ENCODE measurements at places on chromosomes 4 and X. TPM values are rescaled to one million over a fixed set of nuclear protein-coding genes. Genes with fewer than 3 reads are reported as not detected.

Gene CMC4
- 3.7 TPM for total RNA-seq

Gene GRPR
- total RNA-seq: not detected

Gene FANCB
- total RNA-seq: 12.0 TPM

Gene CXorf49
- total RNA-seq: not detected

Gene FAM156B
- 20.2 TPM for total RNA-seq

- DNase-seq: no peak
Measured at GRCh38 chrX:49058794-49059193, at the start of gene CCDC120. Gene CCDC120 (plus strand): TSS chrX:49058999. CDS start chrX:49062042, 3,043 bp downstream.

- DNase-seq: no peak
Measured at GRCh38 chr4:17846266-17846665, 35.5 kb downstream of the NCAPG start.

DNA sequence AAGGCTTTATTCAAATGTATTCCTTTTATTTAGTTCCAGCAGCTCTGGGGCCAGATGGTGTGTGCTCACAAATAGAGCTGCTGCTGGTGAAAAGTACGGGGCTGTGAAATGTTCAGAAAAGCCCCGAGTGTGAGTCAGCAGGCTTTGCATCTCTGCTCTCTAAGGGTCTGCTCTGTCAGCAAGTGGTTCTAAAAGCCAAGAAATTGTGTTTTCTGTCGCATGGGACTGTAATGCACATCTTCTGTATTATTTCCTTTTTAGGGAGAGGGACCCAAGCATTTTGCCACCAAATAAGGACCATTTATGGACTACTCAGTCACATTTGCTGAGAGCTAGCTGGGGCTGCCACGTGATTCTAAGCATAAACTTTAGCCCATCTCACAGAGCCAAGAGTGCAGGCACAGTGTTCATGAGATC, 82.9 kb upstream of the NHS start:
- DNase-seq: no peak

DNA sequence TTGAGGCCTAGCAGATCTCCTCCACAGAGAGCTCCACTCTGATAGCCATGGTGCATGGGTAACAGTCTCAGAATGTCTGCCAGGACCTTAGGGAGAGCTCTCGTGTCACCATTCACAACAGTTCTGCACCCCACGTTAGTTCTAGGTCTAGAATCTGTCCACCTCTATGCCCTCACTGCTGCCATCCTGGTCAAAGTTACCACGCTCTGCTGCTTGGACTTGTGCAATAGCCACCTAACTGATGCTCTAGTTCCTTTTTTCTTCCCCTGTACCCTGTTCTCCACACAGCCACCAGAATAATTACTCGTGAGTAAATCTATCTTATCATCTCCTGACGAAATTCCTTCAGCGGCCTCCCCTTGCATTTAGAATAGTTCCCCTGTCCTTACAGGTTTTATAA, 268.8 kb upstream of the GATB start:
- DNase-seq: no peak

DNA sequence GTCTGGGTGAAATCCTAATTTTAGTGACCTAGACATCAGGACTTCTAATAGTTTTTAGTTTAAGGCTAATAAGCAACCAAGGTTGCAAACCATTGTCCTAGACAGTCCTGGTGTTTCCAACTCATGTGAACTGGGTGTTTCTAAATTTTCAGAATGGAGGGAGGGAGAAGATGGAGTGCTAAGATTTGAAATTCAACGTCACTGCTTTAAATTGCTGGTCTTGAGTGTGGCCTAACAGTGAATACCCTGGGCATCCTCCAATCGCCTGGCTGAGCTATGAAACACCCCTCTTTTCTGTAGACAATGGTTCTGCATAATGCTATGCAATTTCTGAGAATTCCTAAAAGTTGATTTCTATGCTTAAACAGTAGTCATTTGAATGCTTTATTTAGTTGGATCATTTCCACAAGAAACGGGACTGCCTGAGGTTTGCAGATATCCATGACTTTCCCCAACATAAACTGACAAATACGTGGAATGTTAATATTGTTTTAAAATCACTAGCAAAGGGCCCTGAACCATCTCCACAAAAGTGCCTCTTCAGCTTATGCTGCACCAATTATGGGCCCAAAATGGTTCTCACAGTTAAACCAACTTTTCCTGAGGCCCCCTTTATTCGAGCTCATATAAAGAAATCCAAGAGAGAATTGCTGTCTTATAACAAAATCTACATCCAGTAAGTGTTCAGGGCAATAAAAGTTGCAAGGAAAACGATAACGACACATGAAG, 1.1 kb downstream of the FBXL5 start:
- DNase-seq: peak; percentile 57

DNA sequence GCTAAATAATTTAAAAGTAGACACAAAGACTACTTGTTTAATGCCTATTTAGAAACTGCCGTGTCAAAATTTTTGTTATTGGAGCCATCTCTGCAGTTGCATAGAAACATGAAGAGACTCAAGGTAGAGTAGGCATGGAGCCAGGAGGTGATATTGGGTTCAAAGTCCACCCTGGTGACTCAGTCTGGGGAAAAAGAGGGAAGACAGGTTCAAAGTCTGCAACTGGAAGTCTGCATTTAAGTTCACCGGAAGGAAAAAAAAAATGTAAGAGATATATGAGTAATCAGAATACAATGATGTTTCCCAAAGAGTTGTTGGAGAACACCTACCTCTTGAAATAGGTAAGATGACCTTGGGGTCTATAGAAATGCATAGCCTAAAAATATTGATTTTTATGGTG, 67.4 kb upstream of the QRFPR start:
- DNase-seq: no peak

DNA sequence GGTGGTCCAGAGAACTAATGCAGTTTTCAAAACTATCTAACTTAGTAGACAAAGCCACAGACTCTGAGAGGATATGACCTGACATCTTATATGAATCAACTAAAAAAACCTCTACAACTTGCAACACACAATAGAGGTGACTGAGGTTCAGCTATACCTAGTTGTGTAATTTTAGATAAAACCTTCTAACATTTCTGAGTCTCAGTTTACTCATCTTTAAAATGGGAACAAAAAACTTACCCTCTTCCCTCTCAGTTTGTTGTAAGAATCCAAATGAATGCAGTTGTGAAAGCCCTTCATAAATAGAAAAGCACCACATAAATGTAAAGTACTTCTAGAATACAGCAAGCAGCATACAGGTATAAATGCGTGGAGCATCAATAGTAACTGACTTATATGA, 5.9 kb downstream of the SH3D19 start:
- DNase-seq: no peak

DNA sequence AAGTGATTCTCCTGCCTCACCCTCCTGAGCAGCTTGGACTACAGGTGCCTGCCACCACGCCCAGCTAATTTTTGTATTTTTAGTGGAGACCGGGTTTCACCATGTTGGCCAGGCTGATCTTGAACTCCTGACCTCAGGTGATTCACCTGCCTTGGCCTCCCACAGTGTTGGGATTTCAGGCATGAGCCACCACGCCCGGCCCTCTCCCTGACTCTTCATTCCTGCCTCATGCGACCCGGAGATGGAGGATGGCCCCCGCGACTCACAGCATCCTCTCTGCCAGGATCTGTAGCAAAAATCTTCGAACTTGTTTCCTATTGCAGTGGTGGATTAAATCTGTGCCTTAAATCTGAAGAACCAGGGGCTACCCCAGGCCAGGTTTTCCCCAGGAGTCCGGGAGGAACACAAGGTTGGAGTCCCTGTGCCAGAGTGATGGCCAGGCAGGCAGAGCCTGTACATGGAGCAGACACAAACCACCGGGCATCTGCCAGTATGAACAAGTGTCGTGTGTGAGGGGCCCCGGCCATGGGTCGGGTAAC, 11.5 kb downstream of the CPLX1 start:
- no peak for DNase-seq

GRCh38 chrX:26783512-26784225, 567.7 kb downstream of the MAGEB5 start:
- peak; percentile 29 for DNase-seq

DNA sequence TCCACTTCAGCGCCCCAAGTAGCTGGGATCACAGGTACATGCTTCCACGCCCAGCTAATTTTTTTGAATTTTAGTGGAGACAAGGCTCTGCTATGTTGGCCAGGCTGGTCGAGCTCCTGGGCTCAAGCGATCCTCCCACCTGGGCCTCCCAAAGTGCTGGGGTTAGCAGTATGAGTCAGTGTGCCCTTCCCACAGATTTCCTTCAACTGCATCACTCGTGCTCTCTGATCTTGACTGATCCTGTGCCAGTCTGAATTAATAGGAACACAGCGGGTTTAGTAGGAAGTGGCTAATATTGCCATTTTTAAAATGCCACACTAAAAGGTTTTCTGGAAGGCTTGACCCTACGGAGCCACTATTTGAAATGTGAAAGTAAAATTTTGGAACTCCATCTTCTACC, 4.3 kb upstream of the SHROOM2 start:
- DNase-seq: no peak

GRCh38 chr4:112982680-112983079, 66.8 kb upstream of the ANK2 start:
- no peak for DNase-seq

GRCh38 chr4:153273751-153274150, 69.5 kb downstream of the TRIM2 start:
- DNase-seq: no peak

DNA sequence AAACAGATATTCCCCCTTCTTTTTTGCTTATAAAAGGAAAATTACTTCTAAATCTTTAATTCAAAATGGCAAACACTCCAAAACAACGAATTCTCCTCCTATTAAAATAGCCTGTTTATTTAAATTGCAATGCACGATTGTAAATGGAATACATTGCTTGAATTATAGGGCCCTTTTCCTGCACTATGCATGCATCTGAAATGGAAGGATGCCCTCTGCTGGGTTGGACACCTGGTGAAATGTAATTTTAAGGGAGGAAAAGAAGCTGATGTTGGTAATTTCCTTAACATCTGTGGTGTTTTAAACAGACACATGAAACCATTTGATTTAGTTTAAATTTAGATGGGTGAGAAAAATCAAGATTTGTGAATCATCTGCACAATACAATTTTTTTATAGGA, 72.8 kb downstream of the GRXCR1 start:
- DNase-seq: no peak

DNA sequence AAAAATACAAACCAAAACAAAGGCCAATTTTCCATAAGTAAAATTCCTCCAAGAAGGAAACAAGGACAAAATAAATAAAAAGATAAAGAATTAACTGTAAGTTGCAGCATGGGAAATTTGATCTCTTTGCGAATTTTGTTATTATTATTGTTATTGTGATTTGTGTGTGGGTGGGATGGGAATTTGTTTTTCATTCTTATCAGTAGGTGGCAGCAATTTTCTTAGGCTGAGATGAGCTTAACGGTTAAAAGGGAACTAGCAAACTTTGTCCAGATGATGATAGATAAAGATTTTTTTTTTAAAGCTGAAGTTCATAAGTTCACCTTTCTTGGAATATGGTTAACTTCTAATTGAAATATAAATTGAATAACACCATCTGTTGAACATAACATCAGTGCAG, 83.2 kb upstream of the IL1RAPL2 start:
- no peak for DNase-seq

DNA sequence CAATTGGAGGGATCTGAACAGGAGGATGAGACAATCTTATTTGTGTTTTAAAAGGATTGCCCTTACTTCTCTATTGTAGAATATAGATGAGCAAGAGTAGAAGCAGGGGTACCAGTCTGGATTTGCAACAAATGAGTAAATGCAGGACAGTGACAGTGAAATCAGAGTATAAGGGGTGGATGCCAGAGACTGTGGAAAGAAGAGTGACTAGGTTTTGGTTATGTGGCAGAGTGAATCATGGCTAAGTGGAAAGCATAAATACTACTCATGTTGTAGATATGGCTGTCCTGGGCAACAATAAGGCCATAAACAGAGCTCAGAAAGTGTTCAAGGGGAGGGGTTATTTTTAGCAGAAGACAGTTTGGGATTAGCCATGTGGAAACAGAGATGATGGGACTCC, 6.0 kb upstream of the VSIG4 start:
- no peak for DNase-seq
